Trophoblast cell (in vitro differentiated cells and primary cell): ENCODE measurements at places on chromosomes 2 and 18.

- DNase-seq = no peak
Observed at GRCh38 chr18:57347784-57348183, 4.6 kb upstream of the ST8SIA3 start.

GRCh38 chr2:14587119-14587518 lies 45.4 kb upstream of the LRATD1 start:
- peak; percentile 93 for DNase-seq

- no peak for DNase-seq
Observed at GRCh38 chr2:2528846-2529245, 197.8 kb upstream of the MYT1L start.

DNA sequence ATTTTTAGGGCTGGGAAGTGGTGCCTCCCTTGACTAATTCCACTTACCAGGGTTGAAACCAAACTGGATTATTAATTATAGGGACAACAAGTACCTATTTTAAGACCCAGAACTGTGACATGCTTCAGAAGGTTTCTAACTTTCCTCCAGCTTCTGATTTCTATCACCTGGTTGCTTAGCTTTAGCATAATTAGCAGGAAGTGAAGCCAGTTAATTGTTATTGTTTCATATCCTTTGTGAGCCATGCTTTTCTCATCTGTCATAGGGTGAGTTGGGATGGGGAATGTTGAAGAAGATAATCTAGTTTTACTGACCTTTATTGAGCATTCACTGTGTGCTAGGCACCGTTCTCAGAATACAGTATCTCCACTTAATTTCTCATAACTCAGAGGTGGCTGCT lies 3.2 kb downstream of the YPEL5 start:
- DNase-seq = no peak

- peak; percentile 39 for DNase-seq
Observed at GRCh38 chr2:27085673-27086089, 891 bp upstream of the KHK start.

DNA sequence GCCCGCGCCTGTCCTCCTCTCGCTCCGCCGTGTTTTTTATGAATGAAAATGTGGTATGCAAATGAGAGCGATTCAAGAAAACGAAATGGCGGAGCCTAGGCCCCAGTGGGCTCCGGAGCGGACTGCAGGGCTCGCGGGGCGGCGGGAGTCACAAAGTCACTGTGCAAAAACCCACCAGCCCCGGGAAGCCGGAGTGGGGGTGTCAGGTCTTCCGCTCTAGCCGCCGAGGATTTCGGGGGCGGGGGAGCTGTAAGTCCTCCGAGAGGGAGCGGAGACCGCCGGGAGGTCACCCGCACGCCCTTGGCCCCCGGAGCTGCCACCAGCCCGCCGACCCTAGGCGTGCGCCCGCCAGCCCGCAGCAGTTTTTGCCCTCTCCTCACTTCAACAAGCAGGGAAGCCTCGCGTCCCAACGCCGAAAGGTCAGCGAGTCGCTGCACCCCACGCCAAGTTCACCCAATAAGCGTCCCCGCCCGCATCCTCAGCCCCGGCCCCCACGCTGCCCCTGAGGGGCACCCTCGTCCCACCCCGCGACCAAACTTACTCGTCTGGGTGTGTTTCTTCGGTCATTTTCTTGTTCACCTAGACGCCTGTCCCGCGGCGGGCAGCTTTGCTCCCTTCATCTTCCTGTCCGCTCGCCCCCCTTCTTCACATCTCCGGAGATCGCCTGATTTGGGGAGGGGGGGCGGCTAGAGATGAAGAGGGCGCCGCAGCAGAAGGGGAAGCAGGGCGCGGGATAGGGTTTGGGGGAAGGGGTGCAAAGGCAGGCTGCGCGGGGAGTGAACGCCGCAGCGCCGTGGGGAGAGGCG lies 775 bp downstream of the SPRED2 start:
- DNase-seq = no peak

- DNase-seq = peak; percentile 90
Observed at GRCh38 chr2:30185178-30185577, 38.4 kb downstream of the YPEL5 start.

DNA sequence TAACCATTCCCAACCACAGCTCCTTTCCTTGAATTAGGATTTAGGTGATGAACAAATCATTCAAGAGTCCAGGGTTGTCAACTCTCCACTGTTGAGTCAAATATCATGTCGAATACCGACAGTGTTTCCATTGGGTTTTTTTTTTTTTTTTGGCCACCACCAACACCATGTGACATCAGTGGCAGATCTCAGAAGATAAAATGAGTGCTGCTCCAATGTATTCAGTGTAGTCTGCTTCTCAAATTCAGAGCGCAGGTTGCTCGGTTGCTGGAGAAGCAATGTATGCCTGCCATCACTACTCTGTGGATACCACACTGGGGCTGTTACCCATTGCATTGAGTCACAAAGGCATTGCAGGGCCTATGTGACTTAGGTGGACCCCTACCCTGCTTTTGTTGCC lies 10.8 kb upstream of the ATL2 start:
- no peak for DNase-seq

DNA sequence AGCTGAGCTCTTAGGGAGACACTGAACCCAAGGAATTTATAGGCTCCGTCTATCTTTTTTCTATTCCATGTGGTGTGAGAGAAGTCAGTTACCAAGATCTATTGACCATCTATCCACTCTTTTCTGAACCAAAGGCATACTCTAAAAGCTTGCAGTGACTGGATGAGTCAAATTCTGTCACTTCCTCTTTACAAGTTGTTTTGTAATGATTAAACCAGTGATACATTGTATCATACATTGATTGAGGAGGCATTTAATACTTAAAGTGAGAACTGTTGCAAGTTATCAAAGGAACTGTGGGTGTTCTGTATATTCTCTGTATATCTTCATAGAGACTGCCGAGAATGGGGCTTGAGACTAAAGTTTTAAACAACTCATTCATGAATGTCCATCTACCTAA lies 188.8 kb downstream of the CAMKMT start:
- DNase-seq = no peak

DNA sequence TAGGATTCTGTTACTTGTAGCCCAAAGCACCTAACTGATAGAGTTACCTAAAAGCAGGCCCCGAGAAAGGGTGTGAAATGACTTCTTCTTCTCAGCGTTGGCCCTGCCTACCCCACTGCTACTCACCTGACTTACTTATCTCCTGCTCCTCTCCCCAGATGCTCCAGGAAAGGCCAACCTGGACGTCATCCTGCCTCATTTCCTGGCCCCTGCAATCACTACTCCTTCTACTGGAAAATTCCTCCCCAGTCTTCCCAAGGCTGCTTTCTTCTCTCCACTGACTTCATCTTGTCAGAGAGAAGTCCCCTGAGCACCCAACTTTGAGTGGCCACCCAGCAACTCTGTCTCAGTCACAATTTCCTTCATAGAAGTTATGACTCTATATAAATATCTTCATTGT lies 63.4 kb upstream of the KLF7 start:
- no peak for DNase-seq

- no peak for DNase-seq
Observed at GRCh38 chr18:59054496-59055287, 85.0 kb upstream of the SEC11C start.

- DNase-seq = peak; percentile 25
Observed at GRCh38 chr2:72917877-72918553, 696 bp downstream of the EMX1 start.

DNA sequence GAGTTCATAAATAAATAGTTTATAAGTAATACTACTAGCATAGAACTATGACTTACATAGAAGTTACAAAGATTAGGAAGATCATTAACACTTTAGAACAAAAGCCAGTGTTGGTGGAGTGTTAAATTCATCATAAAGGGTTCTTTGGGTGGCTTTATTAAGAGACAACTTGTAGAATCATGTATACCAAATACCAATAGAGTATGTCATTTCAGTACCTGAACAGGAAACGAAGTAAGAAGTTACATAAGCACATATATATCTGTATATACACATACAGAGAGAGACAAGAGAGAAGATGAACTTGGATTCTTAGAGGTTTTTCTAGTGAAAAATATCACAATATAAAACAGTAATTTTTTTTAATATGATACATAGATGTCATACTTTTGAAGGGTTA lies 82.5 kb upstream of the OTX1 start:
- DNase-seq = no peak

- no peak for DNase-seq
Observed at GRCh38 chr2:206095536-206096332, 9.8 kb upstream of the INO80D start.
